Renal pelvis (tissue), 12 donors: ENCODE measurements at places on chromosomes 12 and 14. TPM values are rescaled to one million over a fixed set of nuclear protein-coding genes. Genes with fewer than 3 reads are reported as not detected.

The KRT86 gene
- polyA plus RNA-seq = not detected

DNA sequence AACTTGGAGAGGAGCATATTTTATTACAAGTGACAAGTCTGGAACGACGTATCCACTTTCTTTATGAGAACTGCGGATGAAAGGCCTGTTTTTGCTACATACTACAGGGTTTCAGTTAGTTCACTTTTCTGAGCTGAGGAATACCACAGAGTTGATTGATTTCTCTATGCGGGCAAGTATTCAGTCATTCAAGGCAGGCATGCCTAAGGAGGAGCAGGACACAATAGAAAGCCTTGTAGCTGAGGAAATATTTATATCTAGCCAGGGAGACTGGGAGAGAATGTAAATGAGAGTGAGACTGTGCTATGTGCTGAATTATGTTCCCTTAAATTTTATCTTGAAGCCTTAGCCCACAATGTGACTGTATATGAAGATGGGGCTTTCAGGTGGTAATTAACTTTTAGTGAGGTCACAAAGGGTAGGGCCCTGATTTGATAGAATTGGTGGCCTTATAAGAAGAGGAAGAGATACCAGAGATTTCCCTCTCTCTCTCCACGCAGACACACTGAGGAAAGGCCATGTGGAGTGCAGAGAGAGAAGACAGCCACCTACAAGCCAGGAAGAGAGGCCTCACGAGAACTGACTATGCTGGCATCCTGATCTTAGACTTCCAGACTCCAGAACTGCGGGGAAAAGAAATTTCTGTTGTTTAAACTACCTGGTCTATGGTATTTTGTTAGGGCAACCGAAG is 459.0 kb upstream of the ATP2B1 start:
- DNase-seq = no peak

DNA sequence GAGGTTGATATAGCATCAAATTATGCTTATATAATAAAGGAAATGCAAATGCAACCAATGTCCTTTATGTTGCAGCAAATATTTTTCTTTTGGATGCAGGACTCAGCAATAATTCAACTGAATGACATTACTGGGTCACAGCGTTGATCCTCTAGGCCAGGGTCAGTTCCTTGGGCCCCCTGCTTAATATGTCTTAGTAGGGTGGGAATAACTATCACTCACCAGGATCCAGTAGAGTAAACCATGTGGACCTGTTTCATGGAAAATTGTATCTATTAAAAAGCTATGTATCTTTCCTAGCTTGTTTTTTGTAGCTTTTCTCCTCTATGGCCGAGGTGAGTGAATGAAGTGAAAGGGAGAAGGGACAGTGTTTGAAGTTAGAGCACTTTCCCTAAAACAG is 161.5 kb upstream of the SSTR1 start:
- DNase-seq = no peak

- no peak for DNase-seq
These were observed 77.7 kb downstream of the LGR5 start for GRCh38 chr12:71517145-71517846.

GRCh38 chr12:121577443-121578180 is 3.2 kb downstream of the KDM2B start:
- DNase-seq = peak; percentile 24

The RNU4-1 gene
- polyA plus RNA-seq = not detected

DNA sequence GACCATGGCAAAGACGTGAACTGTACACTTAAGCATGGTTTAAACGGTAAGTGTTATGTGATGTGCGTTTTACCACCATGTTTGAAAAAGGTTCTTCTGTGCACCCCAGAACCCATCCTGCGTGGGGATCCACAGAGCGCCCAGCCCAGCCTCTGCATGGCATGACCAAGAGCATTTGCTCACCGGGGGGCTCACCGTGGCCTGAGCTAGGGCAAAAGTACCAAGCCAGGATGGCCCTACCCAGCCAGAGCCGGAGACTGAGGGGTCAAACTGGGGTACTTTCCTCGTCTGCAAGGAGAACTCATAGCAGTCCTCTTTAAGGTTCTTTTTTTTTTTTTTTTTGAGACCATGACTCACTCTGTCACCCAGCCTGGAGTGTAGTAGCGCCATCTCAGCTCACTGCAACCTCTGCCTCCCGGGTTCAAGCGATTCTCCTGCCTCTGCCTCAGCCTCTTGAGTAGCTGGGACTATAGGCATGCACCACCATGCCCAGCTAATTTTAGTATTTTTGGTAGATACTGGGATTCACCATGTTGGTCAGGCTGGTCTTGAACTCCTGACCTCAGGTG is 16.4 kb upstream of the ANKRD9 start:
- no peak for DNase-seq

GRCh38 chr12:108477055-108477880 is 37.8 kb upstream of the FICD start:
- DNase-seq = no peak

- no peak for DNase-seq
These were observed 114.7 kb upstream of the AMN1 start for GRCh38 chr12:31843398-31844095.

The RGS6 gene
- 0.93 TPM for polyA plus RNA-seq

The WASHC4 gene
- polyA plus RNA-seq = 72.8 TPM

- no peak for DNase-seq
These were observed 19.8 kb downstream of the OR5AU1 start for GRCh38 chr14:21136024-21136423.

DNA sequence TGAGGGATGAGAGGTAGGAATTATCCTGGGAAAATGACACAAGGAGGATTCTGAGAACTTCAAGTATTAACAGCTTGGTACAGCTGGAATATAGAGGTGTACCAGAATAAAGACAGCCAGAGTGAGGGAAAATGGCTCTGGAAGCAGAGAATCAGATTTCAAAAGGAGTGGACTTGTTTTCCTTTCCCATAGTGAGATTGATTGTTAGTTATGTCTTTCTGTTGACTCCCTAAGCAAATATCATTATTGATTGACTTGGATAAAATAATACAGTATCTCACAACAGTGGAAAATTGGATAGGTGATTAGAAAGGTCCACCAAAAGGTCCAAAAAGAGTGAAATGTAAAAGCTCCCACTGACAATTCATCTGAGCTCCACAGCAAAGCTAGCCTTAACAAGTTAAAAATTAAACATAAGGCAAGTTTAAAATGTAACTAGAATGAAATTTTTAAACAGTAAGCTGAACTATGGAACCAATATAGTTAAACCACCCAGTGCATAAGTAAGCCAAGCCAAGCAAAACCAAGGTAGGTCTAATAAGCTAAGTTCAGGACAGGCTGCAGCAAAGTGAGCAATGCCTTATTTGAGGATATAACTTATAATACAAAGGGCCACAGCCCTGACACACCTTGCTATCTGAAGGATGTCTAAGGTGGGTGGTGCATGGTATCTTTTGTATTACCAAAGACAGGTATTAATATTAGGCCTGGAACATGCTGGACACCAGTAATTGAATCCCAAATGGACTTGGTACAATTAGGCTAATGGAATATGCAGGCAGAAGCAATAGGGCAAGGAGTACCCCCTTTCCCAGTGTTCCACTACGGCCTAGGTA is 21.8 kb downstream of the ENTPD5 start:
- DNase-seq = no peak

The DDN gene
- polyA plus RNA-seq = 93.1 TPM

GRCh38 chr14:72665259-72665658 is 228.6 kb downstream of the DPF3 start:
- no peak for DNase-seq

GRCh38 chr12:51867371-51867770 is 18.9 kb upstream of the FIGNL2 start:
- DNase-seq = no peak

- DNase-seq = no peak
These were observed 39.9 kb downstream of the C14orf132 start for GRCh38 chr14:96079066-96079465.

The TCL1B gene
- polyA plus RNA-seq = 0.40 TPM

DNA sequence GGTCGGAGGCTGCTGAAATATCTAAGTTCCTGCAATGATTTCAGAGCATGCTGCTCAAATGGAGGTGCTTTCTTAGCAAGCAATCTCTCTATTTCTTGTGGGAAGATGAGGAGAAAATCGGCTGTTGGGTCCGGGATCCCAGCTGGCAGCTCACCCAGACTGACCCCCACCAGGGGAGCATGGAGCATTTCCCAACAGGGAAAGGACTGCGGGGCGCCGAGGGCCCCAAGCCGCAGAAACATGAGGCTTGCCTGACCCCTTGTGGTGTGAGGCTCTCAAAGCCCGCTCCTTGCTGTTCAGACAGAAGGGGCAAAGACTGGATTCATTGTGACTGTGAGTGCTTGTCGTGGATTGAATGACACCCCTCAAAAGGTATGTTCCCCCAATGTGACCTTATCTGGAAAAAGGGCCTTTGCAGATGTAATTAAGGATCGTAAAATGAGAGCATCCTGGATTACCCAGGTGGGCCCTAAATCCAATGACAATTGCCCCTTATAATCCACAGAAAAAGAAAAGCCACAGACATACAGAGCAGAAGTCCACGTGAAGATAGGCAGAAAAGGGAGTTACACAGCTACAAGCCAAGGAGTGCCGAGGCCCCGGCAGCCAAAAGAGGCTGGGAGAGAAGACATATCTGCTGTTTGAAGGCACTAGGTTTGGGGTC is 116.3 kb upstream of the VASH1 start:
- DNase-seq = peak; percentile 22

GRCh38 chr12:31834150-31834549 is 105.3 kb upstream of the AMN1 start:
- no peak for DNase-seq

- DNase-seq = no peak
These were observed 64.5 kb upstream of the DAAM1 start for GRCh38 chr14:59123975-59124374.

The VWF gene
- 18.1 TPM for polyA plus RNA-seq

DNA sequence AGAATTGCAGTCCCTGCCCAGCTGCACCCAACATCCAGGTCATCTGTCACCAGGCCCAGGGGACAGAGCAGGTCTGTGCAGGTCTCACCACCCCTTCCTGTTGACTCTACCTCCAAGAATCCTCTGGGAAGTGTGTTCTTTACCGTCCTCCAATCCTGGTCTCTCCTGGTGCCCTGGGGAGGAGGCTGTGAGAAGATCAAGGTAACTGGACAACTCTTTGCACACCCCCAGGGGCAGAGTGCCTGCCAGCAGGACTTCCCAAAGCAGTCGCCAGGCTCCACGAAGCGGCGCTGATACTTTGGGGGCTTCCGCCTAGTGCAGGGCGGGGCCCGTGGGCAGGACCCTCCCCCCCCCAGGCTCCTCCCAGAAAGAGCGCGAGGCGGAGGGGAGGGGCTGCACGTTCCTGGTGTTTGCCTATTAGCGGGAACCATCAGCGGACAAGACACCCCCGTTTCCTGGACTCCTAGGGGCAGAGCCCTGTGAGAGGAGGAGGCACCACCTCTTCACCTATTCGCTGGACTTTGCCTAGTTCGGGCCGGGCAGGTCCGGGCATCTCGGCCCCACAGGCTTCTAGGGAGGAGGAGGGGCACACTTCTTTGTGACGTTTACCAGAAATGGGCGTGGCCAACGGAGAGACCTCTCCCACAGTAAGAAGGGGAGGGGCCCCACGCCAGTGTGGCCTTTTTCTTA is 918.0 kb downstream of the AACS start:
- peak; percentile 89 for DNase-seq

The NOS1 gene
- polyA plus RNA-seq = 0.99 TPM

The PTPRB gene
- polyA plus RNA-seq = 18.5 TPM

GRCh38 chr12:94670898-94671297 is 20.5 kb upstream of the TMCC3 start:
- DNase-seq = no peak

DNA sequence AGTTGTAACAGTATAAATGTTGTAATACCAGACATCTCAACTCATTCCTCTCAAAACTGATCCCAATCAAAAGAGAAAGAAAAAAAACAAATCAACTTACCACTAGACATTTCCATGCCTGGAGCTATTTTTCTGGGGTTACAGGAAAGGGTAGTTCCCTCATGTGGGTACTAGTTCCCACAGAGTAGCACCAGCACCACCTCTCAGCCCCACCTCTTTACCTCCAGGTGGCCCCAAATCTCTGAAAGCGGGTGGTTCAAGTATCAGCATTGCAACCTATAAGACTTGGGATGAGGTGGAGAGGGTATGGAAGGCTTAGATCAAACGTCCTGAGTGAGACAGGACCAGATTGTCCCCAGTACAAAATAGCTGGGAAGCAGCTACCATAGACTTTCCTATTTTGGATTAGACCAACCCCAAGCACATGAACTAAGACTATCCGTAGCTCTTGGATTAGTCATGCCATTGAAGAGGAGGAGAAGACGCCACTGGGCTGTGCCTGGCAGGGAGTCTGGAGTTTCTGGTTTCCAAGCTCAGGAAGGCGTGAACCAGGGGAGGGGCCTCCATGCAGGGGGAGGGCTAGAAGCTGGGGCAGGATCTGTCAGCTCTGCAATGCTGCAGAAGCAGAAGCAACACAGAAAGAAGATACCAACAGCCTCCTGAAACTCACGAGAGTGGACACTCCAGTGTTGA is at the start of gene SLC39A2:
Gene SLC39A2 (plus strand): TSS at position 620 of the 693 bp plus-strand sequence. CDS start 154 bp downstream, outside the sequence.
- DNase-seq = no peak

DNA sequence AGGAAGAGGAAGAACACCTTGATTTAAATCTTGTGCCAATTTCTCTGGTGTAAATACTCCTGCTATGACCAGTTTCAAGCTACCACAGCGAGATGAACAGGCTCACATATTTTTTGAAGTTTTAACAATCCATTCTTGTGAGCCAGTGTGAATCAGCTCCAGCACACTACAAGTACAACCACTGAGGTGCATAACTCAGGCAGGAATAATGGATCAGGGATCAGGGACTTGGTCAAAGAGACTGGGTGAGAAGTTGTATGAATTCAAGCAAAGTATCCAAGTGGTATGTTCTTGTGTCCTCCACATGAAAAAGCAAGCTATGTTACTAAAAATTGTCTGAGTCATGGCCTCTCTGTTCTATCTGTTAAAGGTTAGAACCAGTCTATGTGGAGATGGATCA is 35.2 kb upstream of the KITLG start:
- DNase-seq = no peak

GRCh38 chr14:69244946-69245345 is 15.0 kb upstream of the GALNT16 start:
- DNase-seq = no peak

DNA sequence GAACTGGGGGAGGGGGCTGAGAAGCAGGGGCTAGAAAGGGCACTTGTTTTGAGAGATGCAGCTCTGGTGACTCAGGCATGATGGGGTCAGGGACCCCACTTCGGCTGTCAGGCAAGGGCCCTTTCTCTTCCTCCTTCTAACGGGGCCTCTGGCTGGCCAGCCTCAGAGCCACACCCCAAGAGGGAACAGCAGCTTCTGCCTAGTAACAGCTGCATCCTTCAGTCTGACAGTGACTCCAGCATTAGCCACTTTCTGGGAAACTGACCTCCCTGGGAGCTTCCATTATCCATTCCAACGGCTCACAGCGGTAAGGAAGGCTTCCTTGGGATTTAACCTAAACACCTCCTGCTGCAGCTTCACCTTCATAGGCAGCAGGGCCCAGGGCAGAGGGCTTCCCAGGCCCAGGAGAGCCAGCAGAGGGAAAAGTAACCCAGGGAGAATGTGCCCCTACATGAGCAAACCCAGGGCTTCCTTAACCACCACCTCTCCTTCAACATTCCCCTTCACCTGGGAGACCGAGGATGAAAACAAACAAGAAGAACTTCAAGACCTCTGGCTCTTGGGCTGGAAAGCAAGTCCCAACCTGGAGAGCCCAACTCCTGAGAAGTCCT is 2.7 kb downstream of the NCKAP5L start:
- DNase-seq = no peak

- no peak for DNase-seq
These were observed 299.1 kb downstream of the BTG1 start for GRCh38 chr12:91846466-91847055.

The KRT73 gene
- not detected for polyA plus RNA-seq
